ENCODE measurements at places on chromosomes 12 and 14. TPM values are rescaled to one million over a fixed set of nuclear protein-coding genes. Genes with fewer than 3 reads are reported as not detected.

- no peak overlapping the region for H3K27ac ChIP-seq
- H3K27me3 ChIP-seq = no peaks in the 10 kb centered on the region
- no peaks in the 10 kb centered on the region for H3K36me3 ChIP-seq
- peaks cover 6% of the 10 kb centered on the region for H3K4me1 ChIP-seq
Measured at GRCh38 chr14:61923348-61923747, 161.1 kb downstream of the SNAPC1 start.

GRCh38 chr12:32398816-32399369 is 465 bp upstream of the FGD4 start:
- DNase-seq = no peak
- peak overlapping the region; percentile 85 for H3K4me3 ChIP-seq
- peak overlapping the region; percentile 64 for H3K27ac ChIP-seq
- H3K27me3 ChIP-seq = no peaks in the 10 kb centered on the region

DHRS2 gene
- 0.66 TPM for total RNA-seq

GRCh38 chr14:82604819-82605218 is 1071.2 kb upstream of the SEL1L start:
- no peak overlapping the region for H3K4me3 ChIP-seq
- no peak overlapping the region for H3K27ac ChIP-seq
- no peaks in the 10 kb centered on the region for H3K36me3 ChIP-seq

DNA sequence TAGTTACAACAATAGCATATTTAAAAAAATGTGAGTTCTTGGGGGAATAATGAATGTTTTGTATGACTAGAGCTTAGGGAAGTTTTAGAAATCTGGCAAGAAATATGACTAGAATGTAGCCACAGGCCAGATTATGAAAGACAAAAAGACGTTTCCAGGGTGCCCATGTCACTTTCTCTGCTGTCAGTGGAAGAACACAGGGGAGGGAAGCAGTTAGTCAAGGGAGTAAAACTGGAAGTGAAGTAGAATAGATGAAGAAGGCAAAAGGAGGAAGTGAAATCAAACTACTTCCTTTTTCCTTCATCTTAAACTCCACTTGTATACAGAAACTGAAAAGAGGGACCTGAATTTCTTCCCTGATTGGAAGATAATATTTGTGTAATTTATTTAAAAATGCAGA is 81.2 kb upstream of the ATP2B1 start:
- no peaks in the 10 kb centered on the region for H3K27me3 ChIP-seq
- peaks cover 6% of the 10 kb centered on the region for H3K36me3 ChIP-seq
- H3K4me3 ChIP-seq = no peak overlapping the region
- no peaks in the 10 kb centered on the region for H3K4me1 ChIP-seq
- no peak for DNase-seq

DNA sequence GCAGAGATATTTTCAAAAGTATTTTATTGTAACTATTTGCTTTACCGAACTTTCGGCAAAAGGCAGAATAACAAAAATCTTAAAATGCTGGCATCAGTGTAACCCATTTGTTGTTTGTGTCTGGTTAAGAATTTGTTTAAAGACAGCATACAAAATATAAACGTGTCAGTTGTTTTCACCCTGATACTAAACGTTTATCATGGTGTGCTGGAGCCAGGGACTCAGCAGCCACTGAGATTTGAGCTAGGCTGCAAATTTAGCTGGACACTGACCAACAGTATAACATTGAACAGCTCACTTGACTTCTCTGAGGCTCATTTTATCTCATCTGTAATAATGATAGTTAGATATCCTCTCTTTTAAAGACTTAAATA is 183.7 kb downstream of the TMTC3 start:
- no peak overlapping the region for H3K4me3 ChIP-seq
- no peak overlapping the region for H3K27ac ChIP-seq
- DNase-seq = no peak
- H3K36me3 ChIP-seq = no peaks in the 10 kb centered on the region
- H3K27me3 ChIP-seq = no peaks in the 10 kb centered on the region
- H3K4me1 ChIP-seq = no peaks in the 10 kb centered on the region

GRCh38 chr12:97173688-97174410 is 266.8 kb downstream of the NEDD1 start:
- H3K36me3 ChIP-seq = no peaks in the 10 kb centered on the region
- no peak overlapping the region for H3K27ac ChIP-seq
- no peaks in the 10 kb centered on the region for H3K27me3 ChIP-seq

HOXC12 gene
- total RNA-seq = not detected

DNA sequence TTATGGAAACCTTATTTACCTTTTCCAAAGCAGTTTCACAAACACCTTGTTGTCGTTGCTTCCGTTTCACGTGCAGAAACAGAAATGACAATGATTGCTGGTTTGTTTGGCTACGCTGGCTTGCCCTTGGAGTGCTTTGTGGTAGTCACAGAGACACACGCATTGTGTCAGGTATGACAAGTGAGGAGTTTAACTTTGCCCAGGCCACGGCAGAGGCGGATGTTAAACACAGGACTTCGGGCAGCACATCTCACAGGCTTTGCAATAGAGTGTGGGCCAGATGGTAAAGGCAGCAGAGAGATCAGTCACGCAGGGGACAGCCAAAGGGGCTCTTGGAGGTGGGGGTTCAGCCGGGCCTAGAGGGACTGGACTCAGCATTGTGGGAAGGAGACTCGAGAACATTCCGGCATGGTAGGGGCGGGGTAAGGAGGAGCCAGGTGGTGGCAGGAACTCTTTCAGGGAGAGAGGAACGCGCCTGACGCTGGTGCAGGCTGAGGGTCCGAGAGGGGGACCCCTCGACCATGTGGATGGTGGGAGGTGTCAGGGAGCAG is 59.8 kb upstream of the KCNA1 start:
- no peaks in the 10 kb centered on the region for H3K4me1 ChIP-seq
- no peak overlapping the region for H3K27ac ChIP-seq
- H3K4me3 ChIP-seq = no peak overlapping the region
- no peaks in the 10 kb centered on the region for H3K36me3 ChIP-seq
- H3K27me3 ChIP-seq = no peaks in the 10 kb centered on the region
- DNase-seq = peak; percentile 24

GRCh38 chr12:46364300-46364696 is 8.3 kb downstream of the SLC38A2 start:
- DNase-seq = no peak
- H3K4me1 ChIP-seq = no peaks in the 10 kb centered on the region
- no peak overlapping the region for H3K4me3 ChIP-seq
- no peak overlapping the region for H3K27ac ChIP-seq
- no peaks in the 10 kb centered on the region for H3K27me3 ChIP-seq

BIN2 gene
- not detected for total RNA-seq

DNA sequence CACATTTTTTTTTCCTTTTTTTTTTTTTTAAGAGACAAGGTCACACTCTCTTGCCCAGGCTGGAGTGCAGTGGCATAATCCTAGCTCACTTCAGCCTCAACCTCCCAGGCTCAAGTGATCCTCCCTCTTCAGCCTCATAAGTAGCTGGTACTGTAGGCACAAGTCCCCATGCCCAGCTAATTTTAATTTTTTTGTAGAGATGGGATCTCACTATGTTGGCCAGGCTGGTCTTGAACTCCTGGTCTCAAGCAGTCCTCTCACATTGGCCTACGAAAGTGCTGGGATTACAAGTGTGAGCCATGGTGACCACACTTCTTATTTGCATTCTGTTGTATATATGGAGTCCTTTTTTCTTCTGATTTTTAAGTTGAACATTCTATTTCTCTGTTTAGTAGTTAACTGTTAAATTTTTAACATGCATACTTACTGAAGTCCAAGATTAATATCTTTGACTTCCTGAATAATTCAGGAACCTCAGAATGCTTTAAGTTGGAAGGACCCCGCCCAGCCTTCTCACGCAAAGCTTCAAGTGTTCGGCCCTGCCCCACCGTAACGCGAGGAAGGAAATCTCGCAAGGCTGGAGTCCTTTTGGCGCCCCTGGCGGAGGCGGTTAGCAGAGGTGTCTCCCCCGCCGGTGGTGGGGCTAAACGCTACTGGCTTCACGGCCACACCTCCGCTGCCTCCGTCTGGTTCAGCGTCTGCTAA is 21.6 kb downstream of the SPATS2 start:
- peak overlapping the region; percentile 47 for H3K4me3 ChIP-seq
- peak; percentile 93 for DNase-seq
- no peaks in the 10 kb centered on the region for H3K4me1 ChIP-seq

KRT85 gene
- not detected for total RNA-seq

GRCh38 chr12:4591180-4591687 is 29.2 kb downstream of the DYRK4 start:
- H3K4me3 ChIP-seq = no peak overlapping the region
- H3K36me3 ChIP-seq = no peaks in the 10 kb centered on the region
- H3K27ac ChIP-seq = no peak overlapping the region
- H3K27me3 ChIP-seq = no peaks in the 10 kb centered on the region

ENDOU gene
- total RNA-seq = not detected

- no peaks in the 10 kb centered on the region for H3K4me1 ChIP-seq
- no peak overlapping the region for H3K27ac ChIP-seq
- no peak overlapping the region for H3K4me3 ChIP-seq
- H3K27me3 ChIP-seq = no peaks in the 10 kb centered on the region
- no peak for DNase-seq
Measured at GRCh38 chr12:62335796-62336195, 75.6 kb downstream of the USP15 start.

LRTM2 gene
- total RNA-seq = not detected

DNA sequence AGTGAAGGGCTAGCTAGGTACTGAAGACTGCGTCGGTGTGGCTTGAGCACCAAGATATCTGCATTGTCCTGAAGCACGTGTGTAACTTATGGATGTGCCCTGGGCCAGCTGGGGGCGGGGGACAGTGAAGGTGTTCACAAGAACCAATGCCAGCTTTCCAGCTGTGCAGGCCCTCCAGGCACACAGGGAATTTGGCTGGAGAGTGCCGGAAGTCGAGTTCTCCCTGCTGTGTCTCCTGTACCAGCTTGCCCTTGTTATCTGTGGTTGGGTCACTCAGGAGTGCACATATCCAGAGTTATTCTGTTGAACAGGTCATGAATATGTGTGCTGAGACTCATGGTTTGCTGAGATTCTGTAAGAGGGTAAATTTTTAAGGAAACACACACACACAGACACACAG is 75.9 kb upstream of the CRY1 start:
- no peaks in the 10 kb centered on the region for H3K36me3 ChIP-seq
- no peak overlapping the region for H3K4me3 ChIP-seq

PLEKHG7 gene
- total RNA-seq = not detected

Measured in H9 (cell line).